Coronary artery (tissue), 2 donors: ENCODE measurements at places on chromosomes 4 and X.
A peak's percentile ranks its signal among the peaks of the same experiment; 100 is the strongest.

GRCh38 chr4:10662937-10663336 lies 21.6 kb downstream of the CLNK start:
- DNase-seq = no peak

- DNase-seq = no peak
These were observed 41.2 kb downstream of the LONRF3 start for GRCh38 chrX:119015407-119016237.

- no peak for DNase-seq
These were observed 13.0 kb downstream of the SLC16A2 start for GRCh38 chrX:74434336-74434735.

DNA sequence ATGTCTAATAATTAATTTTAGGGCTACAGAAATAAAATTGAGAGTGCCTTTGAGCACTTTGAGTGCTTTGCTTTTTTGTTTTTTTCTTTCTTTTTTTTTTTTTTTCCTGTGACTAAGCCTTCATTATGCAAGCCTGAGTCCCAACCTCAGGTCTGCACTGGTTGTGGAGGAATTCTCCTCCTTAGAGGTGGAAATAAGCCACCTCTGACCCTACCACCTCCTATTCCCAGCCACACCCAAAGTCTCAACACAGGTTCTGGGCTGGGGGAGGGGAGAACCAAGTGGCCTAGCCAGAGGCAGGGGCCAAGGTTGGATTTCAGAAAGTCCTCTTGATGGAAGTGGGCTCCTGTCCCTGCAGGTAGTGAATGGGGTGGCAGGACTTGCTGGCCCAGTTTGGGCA lies 180.2 kb downstream of the ARAP2 start:
- no peak for DNase-seq

DNA sequence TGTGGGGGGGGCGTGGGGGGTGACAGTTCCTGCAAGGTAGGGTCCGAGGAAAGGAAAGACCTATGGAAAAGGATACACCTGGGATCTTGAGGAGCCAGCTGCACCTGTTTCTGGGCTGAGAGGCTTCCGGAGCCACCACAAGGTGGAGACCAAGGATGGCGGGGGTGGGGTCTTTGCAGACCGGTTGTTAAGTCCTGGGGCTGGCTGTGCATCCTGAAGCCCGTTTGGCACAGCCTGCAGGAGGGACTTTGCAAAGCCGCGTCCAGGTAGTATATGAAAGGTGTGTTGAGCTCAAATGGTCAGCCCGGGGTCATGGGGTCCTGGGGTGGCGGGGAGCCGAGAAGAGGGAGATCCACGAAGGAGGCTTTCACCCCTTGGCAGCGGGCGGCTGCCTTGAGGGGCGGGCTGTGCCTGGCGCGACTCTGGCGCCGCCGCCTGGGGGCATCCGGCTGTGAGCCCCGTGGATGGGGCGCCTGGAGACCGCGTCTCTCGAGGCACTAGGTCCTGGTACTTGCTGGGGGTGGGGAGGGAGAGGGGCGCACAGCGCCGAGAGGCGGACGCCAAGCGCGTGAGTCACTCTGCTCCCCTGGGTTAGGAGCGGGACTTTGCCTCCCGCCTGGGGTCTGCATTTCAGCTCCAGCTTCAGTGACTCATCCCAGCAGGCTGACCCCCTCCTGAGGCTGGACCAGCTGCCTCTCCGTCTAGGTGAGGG lies 58.2 kb upstream of the DYNLT3 start:
- no peak for DNase-seq

- DNase-seq = no peak
These were observed 849.4 kb downstream of the FSTL5 start for GRCh38 chr4:161314371-161314770.

DNA sequence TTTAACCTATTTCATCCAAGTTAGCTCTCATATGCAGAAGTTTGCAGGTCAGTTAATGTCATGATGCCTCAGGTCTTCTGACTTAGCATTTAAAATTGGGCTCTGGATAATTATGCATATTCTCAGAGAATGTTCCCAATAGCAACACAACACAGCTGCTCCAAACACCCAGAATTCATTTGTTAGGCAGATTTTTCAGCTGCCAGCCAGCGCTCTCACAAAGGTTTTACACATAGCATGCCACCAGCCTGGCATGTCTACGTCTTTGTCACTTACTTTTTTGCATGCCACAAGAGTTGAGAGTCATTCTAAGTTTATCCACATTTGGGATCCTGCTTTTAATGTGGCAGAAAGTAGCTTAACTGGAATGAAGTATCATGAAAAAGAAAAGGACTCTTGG lies 84.8 kb downstream of the LIMCH1 start:
- DNase-seq = no peak

DNA sequence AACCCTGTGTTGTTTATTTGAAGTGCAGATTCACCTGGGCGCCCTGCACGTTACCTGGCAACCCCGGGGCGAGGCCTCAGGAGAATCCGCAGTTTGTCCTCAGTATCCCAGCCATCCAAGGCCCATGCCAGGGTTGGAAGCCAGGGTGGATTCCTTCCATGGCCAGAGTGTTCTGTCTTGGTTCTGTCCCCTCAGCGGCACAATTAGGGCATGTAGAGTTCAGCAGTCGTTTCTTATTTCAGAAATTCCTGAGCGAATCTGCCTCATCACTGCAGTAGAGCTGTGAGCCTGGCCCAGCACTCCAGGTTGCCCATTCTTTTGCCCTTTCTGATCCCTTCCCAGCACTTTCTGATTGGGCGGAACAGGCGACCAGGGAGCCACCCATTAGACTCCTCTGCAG lies 29.9 kb upstream of the CLCN4 start:
- no peak for DNase-seq

DNA sequence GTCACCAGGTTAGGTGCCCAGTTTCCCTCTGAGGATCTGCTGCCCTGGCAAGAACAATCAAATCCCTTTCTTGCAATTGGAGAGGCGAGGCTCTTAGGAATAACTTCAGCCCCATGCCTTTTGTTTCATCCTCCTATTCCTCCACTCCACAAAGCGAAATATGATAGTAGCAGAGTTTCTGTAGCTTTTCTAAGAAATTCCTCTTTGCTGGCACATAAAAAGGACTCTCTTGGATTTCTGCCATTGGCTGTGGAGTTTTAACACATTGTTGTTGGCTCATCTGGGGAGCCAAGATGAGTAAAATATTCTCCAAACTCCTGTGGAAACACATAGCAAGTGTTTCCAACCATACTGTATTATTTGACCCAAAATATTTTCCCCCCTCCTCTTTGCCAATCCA lies 11.0 kb upstream of the ADGRG2 start:
- DNase-seq = no peak

- no peak for DNase-seq
These were observed 161.9 kb downstream of the RELL1 start for GRCh38 chr4:37524267-37524666.

DNA sequence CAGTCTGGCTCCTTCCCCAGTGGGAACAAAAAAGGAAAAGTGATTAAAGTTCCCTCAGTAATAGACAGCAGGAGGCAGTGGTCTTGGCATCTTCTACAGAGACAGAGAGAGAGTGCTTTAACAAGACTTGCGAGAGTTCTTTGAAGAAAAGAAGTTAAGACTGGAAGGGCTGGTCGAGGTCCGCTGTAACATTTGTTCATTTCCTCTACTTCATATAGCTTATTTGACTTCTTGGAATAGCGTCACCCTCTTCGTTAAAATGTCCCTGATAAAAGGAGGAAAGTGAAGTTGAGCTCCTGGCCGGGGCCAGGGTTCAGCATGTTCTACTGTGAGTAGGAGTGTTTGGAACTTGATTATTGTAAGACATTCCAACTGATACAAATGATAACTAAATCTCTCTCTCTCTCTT lies 179.8 kb downstream of the SLIT2 start:
- DNase-seq = no peak

DNA sequence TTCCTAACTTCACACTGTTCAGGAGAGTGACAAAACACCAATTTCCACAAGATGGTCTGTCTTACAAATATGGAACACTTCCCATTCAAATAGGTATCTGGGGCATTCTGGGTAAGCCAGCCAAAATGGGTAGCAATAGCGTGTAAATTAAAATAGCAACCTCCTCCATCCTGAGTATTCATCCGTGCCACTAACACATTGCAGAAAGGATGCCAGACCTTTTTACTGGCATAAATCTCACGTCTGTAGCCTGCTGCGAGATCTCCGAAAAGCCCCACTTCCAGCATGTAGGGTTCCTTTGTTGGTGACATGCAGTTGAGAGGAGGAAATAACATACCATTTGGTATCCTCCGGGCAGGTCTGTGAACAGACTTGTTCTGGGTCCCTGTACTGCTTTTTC lies 52.7 kb upstream of the RAI2 start:
- DNase-seq = no peak

DNA sequence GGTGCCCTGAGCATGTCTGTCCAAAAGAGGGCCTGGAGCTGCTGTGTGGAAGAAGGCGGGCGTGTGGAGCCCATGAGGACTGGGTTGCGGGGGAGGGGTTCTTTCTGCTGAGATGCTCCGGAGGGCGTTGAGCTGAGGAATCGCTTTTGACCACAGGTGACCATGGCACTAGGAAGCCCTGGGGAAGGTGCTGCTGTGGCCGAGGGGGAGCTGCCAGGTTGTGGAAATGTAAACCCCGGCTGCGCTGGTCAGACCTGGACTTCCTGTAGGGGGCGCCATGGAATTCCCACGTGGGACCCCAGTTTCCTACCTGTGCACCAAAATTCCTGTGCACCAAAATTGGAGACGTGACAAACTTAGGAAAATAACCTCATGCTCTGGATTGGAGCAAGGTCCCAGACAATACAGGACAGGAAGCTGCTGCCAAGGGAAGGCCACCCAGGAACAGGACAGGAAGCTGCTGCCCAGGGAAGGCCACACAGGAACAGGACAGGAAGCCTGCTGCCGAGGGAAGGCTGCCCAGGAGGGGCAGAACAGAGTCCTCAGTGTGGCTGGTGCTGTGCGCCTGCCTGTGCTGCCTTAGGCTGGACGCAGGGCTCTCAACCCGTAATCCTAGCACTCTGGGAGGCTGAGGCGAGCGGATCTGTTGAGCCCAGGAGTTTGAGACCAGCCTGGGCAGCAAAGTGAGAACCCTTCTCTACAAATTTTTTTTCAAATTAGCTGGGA lies 28.4 kb upstream of the UVSSA start:
- DNase-seq = no peak

GRCh38 chr4:137422666-137423065 lies 109.6 kb downstream of the PCDH18 start:
- DNase-seq = no peak

- peak; percentile 79 for DNase-seq
These were observed 1.3 kb downstream of the TMEM165 start for GRCh38 chr4:55397126-55397436.

- no peak for DNase-seq
These were observed 76.6 kb downstream of the INTS12 start for GRCh38 chr4:105631818-105632400.

- DNase-seq = no peak
These were observed 9.3 kb downstream of the TMEM144 start for GRCh38 chr4:158219623-158220022.

GRCh38 chr4:163249042-163249441 lies 82.4 kb upstream of the NAF1 start:
- DNase-seq = no peak

- DNase-seq = no peak
These were observed 62.6 kb downstream of the GLRA2 start for GRCh38 chrX:14591976-14592375.

DNA sequence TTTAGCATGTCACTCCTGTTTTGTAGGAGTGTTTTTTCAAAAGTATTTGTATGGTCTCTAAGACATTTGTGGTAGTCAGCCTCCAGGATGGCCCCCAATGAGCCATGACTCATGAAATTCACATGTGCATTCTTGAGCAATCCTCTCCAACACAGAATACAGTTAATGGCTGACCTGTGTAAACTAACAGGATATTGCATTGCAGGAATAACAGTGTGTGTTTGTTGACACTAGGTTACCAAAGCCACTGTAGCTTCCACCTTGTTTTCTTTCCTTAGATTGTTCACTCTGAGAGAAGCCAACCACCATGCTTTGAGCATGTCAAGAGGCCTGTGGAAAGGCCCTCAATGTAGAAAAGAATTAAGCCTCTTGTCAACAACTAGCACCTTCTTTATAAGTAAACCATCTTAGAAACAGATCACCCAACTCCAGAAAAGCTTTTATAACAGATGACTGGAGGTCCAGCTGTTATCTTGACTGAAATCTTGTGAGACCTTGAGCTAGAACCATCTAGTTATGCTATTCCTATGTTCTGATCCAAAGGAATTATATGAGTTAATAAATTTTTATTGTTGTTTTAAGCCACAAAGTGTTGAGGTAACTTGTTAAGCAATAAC lies 28.5 kb downstream of the TBCK start:
- no peak for DNase-seq

- no peak for DNase-seq
These were observed 319 bp upstream of the MAGEH1 start for GRCh38 chrX:55451626-55451989.

GRCh38 chr4:86521373-86521969 lies 72.6 kb upstream of the PTPN13 start:
- DNase-seq = no peak

DNA sequence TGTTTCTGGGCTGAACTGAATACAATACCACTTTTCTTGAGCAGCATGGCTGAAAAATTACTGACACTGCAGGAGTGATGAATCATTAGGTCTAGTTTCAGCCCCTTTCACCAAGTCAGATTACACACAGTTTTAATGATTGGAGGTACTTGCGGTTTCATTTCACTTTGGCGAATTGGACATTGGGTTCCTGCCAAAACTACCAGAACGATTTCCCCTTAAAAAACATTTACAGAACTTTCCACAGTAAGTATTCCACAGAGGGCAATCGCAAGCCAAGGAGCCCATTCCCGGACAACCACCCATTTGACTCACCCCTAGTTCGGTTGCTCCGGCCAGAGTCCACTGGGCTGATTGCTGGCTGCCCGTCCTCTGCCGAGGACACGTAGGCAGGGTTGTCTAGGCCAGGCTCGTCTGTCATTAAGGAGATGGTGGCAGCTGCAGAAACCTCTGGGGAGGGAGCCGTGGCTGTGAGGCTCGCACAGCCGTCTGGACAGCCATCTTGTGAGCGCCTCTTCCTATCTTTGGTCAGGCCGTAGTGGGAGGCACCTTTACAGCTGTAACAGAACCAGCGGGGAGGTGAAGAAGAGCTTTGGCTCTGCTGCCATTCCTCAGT lies 83.5 kb downstream of the LNX1 start:
- DNase-seq = peak; percentile 90
